ENCODE measurements at places on chromosomes 1 and 21.
A peak's percentile ranks its signal among the peaks of the same experiment; 100 is the strongest.

- DNase-seq = no peak
Observed at GRCh38 chr1:206704226-206704625, 19.5 kb downstream of the MAPKAPK2 start.

DNA sequence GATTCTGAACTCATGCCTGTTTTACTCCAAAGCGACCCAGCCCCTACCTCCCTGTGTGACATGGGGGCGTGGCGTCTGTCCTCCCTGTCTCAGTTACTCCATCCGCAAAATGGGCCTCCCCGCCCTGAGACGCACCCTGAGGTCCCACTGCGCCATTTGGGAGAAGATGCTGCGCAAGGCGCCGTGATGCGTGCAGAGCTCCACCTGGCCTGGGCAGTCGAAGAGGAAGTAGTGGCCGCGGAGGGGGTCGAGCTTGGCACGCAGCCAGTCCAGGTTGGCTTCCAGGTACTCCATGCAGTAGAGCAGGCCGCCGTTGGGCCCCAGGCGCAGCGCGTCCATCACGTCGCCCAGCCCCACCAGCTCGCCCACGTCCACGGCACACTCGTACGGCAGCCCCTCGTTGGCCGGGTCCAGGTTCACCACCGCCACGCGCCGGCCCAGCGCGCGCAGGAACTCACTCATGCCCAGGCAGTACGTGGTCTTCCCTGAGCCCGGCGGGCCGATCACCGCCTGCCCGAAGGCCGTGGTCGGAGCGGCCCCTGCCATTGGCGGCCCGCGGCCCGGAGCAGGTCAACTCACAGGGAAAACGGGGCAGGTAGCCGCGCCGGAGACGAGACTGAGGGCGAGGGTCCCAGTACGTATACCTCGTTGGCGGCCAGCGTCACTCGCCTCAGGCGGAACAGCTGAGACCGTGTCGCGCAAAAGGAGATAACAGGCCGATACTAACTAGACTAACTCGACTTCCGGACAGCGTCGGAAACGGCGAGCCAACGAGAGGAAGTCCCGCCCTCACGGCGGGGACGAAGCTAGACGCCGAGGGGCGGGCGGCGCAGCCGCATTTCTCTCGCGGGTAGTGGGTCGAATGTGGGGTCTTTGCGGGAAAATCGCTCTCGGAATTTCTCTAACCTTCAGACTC, at the start of gene GPN2:
GPN2 (minus strand) TSS at position 733 of the 916 bp plus-strand sequence; CDS start at position 546, 187 bp downstream.
- peak; percentile 77 for DNase-seq

DNA sequence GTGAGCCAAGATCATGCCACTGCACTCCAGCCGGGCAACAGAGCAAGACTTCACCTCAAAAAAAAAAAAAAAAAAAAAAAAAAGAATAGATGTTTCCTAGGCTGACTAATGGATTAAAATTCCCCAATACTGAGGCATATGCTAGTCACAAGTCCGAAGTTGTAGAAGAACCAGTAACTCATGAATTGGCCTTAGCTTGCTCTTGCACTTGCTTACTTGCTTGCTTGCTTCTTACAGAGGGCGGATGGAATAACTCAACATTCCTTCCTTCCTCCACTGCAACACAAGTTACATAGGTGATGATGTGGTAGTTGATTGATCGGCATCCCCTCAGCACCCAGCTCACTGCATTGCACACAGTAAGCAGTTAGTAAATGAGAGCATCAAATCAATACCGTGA, 2.8 kb upstream of the TARS2 start:
- DNase-seq = no peak

GRCh38 chr21:29080454-29080941, 7.0 kb upstream of the CCT8 start:
- no peak for DNase-seq

DNA sequence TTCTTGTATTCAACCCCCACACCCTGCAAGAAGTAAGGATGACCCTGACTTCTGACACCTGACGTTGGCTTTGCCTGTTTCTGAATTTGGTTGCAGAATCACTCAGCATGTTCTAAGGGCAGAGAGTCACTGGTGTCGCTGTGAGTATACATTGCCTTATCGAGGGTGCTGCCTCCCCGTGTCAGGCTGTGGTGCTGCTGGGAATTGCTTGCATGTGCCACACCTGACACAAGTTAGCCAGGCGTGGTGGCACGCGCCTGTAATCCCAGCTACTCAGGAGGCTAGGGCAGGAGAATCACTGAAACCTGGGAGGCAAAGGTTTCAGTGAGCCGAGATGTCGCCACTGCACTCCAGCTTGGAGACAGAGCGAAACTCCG, 45.9 kb downstream of the WDR4 start:
- DNase-seq = peak; percentile 73

DNA sequence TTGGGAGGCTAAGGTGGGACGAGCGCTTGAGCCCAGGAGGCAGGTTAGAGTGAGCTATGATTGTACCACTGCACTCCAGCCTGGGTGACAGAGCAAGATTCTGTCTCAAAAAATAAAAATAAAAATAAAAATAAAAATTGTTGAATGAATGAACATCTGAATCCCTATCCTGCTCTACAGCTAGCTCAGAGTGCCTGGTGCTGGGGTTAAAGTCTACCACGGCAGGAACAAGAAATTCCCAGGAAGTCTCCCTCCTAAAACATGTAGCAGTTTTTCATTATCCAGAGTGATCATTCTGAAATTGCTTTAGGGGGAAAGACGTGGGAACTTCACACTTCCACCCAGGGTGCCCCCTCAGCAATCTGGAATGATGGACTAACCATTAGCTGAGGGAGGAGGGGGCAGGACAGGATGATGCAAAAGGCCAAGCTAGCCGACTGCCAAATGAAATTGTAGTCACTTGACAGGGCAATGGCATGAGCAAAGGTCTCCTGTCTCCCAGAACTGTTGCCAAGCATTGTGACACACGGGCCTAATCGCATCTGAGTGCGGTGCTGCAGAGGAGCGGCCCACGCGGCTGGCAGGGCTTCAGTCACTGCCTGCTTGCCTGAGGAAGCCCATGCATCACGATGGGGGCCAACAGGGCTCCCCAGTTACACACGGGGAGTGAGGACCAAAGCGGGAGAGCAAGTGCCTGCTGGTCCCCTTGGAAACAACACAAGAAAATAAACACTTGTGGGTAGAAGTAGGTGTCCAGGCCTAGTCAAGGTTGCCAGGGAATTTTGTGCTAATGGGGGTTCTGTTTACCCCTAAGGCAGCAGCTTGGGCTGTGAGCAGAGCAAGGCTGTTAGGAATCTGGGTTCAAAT, 85.7 kb downstream of the NENF start:
- no peak for DNase-seq

- DNase-seq = no peak
Observed at GRCh38 chr1:226983247-226983991, 43.3 kb downstream of the COQ8A start.

- DNase-seq = no peak
Observed at GRCh38 chr1:150909585-150910180, 16.5 kb upstream of the SETDB1 start.

GRCh38 chr1:215256936-215257679, 174.6 kb downstream of the KCNK2 start:
- DNase-seq = no peak

GRCh38 chr21:26227130-26227529, 56.6 kb upstream of the APP start:
- no peak for DNase-seq

DNA sequence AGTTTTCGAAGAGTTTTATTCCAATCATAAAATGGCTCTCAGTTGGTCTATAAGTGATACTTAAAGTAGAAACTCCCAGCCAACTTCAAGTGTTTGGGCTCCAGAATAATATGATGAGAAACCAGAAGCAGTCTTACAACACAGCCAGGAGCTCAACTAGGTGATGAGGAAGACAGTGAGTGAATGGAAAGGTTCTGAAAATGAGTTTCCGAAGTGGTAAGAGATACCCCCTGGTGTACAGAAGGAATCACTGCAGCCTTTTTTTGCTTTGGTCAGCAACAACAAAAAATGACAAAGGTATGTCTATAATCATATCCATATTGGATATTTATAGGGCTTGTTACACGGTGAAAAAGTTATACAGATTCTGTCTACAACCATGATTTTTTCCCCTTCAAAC, 16.5 kb downstream of the KRTAP19-1 start:
- DNase-seq = no peak

DNA sequence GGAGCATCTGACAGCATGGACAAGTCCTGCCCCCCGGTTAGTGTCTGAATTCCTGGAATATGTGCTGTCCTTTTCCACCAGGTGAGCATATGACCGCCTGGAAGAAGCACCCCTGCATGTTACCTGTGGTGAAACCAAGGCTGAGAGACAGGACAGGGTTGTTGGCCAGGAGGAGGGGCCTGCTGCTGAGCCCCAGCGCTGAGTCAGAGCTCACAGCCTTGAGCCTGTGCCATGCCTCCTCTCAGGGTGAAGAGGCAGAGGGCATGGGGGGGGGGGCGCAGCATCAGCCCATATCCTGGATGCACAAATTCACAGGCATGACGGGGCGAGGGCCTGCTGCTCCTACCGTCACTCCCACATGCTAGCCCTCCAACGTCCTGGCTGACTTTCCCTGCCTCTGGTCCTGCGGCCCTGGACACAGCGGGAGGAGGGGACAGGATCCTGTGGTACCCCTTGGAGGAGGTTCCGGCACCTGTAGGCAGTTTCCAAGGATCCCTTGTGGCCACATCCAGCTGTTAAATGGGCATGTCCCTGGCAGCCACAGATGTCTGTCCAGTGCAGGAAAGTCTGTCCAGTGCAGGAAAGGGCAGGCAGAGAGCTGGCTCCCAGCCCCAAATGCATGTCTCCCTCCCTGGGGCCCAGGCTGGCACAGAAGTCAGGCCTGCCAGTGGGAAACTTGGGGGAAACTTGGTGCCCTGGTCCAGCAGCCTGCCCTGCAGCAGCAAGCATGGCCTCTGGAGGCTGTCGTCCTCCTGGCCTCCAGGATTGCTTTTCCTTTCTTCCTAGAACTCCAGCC, 23.9 kb downstream of the TTC34 start:
- no peak for DNase-seq

DNA sequence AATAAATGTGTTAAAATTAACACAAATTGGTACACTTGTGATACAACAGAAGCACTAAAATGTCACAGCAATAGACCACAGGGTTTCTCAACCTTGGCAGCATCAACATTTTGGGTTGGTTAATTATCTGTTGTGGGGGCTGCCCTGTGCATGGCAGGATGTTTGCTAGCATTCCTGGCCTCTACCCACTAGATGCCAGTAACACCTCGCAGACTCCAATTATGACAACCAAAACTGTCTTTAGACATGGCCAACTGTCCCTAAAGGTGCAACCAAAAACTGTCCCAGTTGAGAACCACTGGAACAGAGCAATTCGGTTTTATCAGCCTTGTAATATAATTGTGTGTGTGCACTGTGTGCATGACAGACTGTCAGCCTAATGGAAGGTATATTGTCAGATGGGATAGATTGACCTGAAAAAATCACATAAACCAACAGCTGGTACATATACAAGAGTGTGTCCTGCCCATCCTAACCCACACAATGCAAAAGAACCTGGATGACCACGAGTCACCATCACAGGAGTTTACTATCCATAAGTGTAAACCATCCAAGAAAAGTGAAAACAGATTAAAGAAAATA, 13.5 kb upstream of the ERG start:
- DNase-seq = no peak

DNA sequence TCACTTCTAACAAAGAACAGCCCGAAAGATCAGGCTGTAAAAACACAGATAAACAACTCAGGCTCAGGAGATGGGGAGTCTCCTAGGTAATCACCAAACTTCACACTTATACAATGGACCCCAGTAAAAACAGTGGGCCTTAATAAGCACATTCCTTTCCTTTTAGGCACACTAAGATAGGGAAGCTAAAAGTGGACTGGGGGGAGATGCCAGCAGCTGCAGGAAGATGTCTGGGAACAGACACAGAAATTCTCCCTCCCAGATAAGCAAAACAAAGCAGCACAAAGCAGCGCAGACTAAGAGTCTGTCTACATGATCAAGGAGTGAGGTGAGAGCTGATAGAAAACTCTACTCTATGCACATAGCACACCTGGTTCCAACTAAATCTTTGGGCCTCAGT, 29.0 kb upstream of the CTBS start:
- no peak for DNase-seq

GRCh38 chr1:8674481-8674880, 143.0 kb downstream of the RERE start:
- no peak for DNase-seq

- no peak for DNase-seq
Observed at GRCh38 chr1:165893507-165893906, 66.1 kb downstream of the UCK2 start.

DNA sequence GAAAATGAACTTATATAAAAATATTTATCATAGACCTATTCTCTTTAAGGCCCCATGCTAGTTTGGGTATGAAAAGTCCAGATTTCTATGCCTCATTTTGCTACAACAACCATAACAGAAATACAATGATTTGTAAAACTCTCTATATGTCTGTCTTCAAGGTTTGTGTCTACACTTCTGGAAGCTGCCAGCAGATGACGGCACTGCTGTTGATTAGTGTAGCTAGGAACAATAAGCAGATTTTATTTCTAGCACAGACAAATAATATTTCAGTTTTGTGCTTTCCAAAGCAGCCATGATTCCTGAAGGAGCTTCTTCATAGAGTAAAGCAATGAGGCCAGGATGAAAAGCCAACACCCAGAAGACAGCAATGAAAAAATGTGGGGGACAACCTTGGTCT, 779.6 kb upstream of the ADGRL2 start:
- DNase-seq = no peak

GRCh38 chr1:31483012-31483946, 70.3 kb downstream of the SERINC2 start:
- no peak for DNase-seq

- DNase-seq = no peak
Observed at GRCh38 chr1:233707880-233708815, 94.2 kb downstream of the KCNK1 start.

DNA sequence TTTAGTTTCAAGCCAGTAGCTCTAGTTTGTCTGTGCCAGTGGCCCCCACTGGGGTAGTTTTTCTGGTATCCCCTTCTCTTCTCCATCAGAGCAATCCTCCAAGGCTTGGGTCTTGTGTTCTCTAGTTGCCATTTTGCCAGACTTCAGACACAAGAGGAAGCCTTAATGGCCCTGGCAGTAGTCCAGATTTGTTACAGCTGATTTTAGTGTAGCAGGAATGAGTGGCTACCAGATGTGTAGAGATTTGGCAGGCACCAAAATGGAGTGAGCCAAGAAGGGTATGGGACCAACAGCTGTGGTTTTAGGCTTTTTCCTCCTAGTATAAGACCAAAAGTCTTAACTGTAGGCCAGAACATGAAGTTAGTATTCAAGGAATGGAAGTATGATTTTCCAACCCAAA, 56.8 kb downstream of the ACP6 start:
- no peak for DNase-seq

GRCh38 chr1:169495046-169495775, 9.5 kb upstream of the SLC19A2 start:
- DNase-seq = peak; percentile 15

- peak; percentile 49 for DNase-seq
Observed at GRCh38 chr1:224380003-224380402, 23.3 kb downstream of the CNIH4 start.

GRCh38 chr1:228272831-228273571, 65.2 kb downstream of the OBSCN start:
- no peak for DNase-seq

- DNase-seq = no peak
Observed at GRCh38 chr1:178282949-178283367, 189.1 kb downstream of the RASAL2 start.
